ENCODE measurements at places on chromosomes 12 and 14.

DNA sequence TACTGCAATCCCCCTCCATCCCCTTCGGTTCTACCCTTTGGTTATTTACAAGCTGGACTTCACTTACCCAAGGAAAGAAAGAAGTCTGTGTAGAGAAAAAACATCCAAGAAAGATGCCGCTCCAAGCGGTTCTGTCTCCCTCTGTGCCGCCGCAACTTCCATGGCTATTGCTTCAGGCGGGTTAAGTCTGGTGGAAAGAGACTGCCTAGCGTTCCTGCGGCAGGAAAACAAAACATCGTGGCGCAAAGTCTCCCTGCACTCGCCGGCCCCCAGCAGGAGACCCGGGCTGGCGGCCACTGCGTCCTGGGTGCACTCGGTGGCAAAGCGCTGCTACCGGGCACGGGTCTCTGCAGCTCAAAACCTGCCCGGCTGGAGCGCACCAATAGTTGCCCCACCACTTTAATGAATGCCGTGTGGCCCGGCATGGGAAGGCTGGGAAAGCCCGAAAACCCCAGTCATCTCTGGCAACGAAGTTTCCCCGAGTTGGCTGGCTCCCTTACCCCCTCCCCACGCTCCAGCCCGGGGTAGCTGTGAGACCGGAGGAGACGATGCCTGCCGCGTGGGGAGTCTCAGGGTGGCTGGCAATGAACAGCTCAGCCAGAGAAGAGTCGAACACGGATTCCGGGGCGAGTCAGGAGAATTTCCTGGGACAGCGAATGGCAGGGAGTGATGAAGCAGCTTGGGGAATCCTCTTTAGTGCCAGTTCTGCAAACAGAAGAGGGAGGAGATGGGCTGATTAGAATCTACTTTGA lies 3.5 kb upstream of the KCNK10 start:
- no peak for DNase-seq

DNA sequence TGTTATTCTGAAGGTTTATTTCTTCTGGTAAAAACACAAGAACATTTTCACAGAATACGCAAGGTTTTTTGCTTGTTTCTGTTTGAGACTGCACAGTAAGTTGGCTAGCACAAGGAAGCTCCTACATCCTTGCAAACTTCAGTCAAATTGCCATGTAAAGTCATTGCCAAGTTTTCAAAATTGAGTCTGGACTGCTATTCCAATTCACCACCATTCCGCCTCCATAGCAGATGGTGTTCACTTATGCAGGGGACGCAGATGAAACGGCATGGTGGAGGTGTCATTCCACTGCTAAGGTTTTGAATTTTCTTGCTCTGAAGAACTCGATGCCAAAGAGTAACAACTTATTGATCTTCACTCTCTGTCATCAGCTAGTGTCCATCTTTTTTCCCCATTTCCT lies 303.9 kb upstream of the SYT1 start:
- no peak for DNase-seq

- no peak for DNase-seq
Observed at GRCh38 chr14:23916446-23916845, 37.1 kb upstream of the DHRS4 start.

DNA sequence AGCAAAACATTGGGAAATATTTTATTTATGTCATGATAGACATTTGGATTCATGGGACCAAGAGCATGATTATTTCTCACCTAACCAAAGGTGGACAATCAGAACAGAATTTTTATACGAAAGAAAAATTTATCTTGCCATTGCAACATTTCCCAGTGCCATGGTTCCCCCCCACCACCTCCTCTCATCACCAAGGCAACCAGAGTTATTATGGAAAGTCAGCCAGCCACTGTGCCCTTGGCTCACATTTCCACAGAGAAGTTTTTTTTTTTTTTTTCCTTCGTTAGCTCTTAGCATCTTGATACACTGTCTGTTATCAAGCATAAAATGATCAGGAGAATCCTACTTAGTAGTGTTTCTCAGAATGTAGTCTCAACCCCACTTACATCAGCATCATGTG lies 176.4 kb upstream of the TMTC1 start:
- DNase-seq, result no peak

DNA sequence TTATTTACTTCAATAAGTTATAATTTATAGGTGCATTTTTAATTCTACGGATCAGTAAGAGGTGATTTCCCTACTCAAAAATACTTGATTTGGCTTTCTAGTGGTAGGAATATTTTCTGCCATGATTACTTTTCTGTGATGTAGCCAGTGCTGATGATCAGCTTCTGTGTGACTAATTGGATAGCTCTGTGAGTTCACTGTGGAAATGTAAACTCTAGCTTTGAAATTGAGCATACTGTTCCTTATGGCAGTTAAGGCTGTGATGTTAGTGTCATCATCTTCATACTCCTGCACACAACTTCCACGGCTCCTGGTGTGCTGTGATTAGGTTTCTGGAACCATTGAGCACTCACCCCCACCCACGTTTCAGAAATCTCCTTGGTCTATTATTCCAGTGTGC lies 48.2 kb downstream of the PLEKHA5 start:
- DNase-seq, result no peak

DNA sequence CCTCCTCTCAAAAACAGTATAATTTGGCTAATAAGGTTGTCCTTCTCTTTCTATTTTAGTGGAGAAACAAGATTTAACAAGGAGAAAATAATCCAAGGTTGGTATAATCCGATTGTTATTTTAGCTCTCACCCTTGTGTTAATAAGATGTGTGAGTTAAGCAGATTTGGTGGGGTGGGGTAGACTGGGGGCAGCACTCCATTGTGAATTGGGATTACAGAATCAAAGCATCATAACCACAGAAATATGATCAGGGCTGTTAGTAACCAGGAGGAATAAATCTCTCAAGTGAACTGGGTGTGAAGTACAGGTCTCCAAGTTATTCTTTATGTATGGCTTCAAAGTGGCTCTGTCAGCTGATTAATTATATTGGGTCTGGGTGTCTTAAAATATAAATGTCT lies 10.2 kb downstream of the TIGAR start:
- no peak for DNase-seq

Data from CD4-positive, alpha-beta T cell treated with Interferon alpha-2 for 1 hour (primary cell).